ENCODE measurements at places on chromosomes 4 and X. TPM values are rescaled to one million over a fixed set of nuclear protein-coding genes. Genes with fewer than 3 reads are reported as not detected.

Gene CFAP99
- not detected for total RNA-seq

Gene HSFX3
- total RNA-seq, result not detected

Gene NRK
- not detected for total RNA-seq

Gene SH3TC1
- total RNA-seq, result 17.1 TPM

Gene NDST3
- total RNA-seq, result not detected

Gene TMPRSS11A
- not detected for total RNA-seq

Gene ANXA3
- total RNA-seq, result 1.5 TPM

Gene ZFP92
- 1.5 TPM for total RNA-seq

Gene CDK16
- total RNA-seq, result 60.4 TPM

Gene AMMECR1
- total RNA-seq, result 9.0 TPM

Gene NDNF
- total RNA-seq, result not detected

Gene IQSEC2
- 0.20 TPM for total RNA-seq

Gene MAGEB10
- not detected for total RNA-seq

Gene IDS
- total RNA-seq, result 48.8 TPM

Data from T-helper 2 cell treated with Interferon-gamma antibody and Interleukin-4, amounts not matched to agents 100 ng/mL and 5 ng/mL, for 36 hours (primary cell).